ENCODE measurements at places on chromosomes 11 and 22.

DNA sequence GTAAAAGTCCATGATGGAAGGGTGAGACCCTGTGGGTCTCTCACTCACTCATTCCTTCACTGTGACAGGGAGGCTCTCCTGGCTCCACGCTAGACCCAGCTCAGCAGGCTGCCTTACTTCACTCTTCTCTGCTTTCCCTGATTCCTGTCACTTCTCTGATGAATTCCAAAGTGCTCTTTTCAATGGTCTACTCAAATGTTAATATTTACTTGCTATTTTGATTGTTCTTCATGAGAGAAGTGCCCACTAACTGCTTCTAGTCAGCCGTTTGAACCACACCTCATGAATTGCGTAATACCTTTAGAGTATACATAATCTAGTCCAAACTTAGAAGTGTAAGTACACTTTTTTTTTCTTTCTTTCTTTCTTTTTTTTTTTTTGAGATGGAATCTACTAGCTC is 1350.2 kb upstream of the RAG2 start:
- no peak for DNase-seq

- DNase-seq, result peak; percentile 58
These were observed at the start of gene DENND5A for GRCh38 chr11:9265211-9266131. DENND5A (minus strand) TSS chr11:9265350; CDS start chr11:9265069, 281 bp downstream.

DNA sequence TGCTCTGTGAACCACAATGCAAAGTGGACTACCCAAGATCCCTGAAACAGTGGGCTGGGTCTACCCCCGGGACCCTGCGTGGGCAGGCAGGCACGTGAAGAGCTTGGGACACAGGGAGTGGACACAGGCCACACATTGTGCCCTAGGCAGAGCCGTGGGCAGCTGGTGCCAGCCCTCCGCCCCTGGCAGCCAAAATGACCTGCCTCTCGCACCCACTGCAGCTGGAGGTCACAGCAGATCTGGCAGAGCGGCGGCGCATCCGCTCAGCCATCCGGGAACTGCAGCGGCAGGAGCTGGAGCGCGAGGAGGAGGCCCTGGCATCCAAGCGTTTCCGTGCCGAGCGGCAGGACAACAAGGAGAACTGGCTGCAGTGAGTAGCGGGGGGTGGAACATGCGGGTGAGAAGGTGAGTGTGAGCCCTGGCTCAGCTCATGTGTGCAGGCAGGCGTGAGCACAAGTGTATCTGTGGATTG is 6.7 kb downstream of the SMTN start:
- DNase-seq, result no peak

DNA sequence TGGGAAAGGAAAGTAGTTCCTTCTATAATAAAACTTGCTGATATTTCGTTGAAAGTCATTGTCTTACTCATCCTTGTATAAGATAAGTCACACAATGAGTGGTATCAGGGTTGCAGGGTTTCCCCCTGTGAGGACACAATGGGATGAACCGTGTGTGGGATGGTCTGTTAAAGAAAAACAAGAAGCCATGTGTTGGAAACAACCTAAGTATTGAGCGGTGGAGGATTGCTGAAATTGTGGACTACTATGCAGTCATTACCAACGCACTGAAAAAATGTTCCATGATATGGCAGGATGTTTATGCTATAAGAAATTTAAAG is 28.6 kb downstream of the PTPRJ start:
- no peak for DNase-seq

GRCh38 chr11:121723246-121723741 is 270.5 kb upstream of the SORL1-AS1 start:
- DNase-seq, result no peak

DNA sequence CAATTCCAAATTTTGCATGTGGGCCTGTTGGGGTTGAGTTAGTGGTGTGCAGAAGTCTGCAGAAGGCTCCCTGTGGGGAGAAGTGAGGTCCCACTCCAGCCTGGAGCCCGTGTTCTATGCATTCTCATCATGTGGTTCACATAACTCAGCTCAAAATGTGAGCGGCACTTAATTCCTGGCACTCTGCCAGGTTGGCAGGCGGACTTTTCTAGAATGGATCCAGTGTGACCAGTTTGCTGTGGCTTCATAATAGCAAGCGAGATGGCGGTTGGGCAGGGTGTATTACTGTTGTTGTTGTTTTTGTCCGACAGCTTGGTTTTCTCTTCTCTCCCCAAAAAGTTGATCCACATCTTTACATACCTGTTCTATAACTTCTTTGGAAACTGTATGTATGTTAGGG is 146.8 kb upstream of the TTC12 start:
- no peak for DNase-seq

GRCh38 chr22:36123673-36124630 is 36.6 kb downstream of the APOL3 start:
- DNase-seq, result peak; percentile 81

DNA sequence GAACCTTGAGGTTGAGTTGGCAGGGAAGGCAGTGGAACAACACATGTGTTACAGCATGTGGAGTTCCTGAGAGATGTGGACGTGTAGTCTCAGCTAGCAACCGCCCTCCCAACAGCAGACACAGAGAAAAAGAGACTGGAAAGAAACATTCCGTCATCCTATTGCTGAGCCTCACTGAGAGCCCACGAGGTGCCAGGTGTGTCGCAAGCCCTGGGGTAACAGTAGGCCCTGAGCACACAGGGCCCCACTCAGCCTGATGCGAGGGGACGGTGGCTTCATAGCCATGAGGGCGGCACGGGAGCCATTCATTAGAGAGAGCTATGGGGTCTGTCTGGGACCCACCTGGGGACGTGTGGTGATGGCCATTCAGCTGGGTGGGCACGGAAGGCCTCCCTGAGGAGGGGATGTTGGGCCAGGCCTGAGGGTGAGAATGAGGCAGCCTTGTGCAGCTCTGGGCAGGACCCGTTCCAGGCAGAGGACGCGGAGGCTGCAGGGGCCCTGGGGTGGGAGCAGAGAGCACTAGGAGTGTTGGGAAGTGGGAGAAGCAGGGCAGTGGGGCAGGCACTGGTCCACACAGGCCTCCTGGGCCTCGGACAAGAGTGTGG is 26.2 kb downstream of the MPPED1 start:
- no peak for DNase-seq

GRCh38 chr11:57792060-57792541 is 30.5 kb downstream of the CTNND1 start:
- no peak for DNase-seq

DNA sequence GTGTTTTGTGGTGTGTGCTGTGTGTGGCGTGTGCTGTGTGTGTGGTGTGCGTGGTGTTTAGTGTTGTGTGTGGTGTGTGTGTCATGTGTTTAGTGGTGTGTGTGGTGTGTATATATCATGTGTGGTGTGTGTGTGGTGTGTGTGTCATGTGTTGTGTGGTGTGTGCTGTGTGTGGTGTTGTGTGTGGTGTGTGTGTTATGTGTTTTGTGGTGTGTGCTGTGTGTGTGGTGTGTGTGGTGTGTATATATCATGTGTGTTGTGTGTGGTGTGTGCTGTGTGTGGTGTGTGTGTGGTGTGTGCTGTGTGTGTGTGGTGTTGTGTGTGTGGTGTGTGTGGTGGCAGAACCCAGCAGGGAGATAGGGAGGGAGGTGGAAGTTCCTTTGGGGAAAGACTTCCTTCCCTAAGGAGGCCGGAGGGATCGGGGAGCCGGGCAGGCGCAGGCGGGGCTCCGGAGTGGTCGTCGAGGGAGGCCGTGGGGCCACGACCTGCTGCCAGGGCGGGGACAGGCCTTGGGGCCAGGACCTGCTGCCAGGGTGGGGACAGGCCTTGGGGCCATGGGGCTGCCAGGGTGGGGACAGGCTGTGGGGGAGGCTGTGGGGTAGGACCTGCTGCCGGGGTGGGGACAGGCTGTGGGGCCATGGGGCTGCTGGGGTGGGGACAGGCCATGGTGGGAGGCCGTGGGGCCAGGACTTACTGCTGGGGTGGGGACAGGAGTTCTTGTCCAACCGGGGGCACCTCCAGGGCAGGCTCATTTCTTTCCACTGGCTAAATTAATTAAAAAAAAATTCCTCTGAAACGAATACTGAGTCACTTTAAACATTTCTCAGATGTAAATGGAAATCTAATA is 15.2 kb downstream of the PIM3 start:
- no peak for DNase-seq

- no peak for DNase-seq
These were observed 131.2 kb downstream of the TTC28 start for GRCh38 chr22:28548406-28548805.

GRCh38 chr11:70478166-70478890 is 80.0 kb downstream of the CTTN start:
- no peak for DNase-seq

DNA sequence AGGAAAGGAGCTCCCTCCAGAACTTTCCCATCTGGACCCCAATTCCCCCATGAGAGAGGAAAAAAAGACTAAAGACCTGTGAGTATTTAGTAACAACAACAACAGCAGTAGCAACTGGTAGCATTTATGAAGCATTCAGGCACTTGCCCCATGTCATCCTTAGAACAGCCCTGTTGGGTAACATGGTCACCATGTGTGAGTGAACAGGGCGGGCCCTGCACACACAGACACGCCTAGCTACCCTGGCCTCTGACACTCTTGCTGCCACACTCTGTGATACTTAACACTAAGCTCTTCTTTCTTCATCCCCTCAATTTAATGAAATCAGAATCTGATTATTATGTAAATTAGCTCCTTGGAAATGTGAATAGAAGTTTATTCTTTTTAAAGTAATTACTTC is 26.1 kb upstream of the SLC25A18 start:
- no peak for DNase-seq

DNA sequence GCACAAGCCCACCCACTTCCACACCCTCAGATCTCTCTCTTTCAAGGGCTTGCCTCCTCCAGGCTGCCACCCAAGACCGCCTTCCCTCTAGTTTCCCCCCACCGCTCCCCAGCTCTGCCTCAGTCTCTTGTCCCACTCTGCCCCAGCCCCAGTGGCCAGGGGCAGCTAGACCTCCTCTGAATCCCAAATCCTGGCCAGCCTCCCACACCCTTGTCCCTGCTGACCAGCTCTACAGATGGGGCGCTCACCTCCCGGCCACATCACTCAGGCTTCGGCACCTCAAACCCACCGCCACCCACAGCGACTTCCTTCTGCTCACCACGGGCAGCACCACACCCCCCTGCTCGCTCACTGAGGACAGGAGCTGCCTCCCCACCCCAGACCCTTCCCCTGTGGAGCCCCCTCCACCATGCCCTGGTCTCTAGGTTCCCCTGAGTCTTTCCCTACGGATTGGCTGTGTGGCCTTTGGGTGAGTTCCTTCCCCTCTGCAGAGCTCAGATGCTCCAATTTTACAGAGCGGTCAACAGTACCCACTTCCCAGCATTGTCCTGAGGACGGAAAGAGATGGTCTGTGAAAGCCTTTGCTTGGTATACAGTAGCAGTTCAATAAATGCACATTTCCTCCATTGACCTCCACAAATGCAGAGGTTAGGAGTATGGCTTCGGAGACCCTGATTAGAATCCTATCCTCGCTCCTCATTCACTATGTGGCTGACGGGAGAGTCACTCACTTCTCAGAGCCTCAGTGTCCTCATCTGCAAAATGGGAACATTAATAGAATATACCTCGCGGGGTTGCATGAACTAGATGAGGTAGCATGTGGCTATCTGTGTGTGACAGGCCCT is 11.5 kb upstream of the SPI1 start:
- no peak for DNase-seq

DNA sequence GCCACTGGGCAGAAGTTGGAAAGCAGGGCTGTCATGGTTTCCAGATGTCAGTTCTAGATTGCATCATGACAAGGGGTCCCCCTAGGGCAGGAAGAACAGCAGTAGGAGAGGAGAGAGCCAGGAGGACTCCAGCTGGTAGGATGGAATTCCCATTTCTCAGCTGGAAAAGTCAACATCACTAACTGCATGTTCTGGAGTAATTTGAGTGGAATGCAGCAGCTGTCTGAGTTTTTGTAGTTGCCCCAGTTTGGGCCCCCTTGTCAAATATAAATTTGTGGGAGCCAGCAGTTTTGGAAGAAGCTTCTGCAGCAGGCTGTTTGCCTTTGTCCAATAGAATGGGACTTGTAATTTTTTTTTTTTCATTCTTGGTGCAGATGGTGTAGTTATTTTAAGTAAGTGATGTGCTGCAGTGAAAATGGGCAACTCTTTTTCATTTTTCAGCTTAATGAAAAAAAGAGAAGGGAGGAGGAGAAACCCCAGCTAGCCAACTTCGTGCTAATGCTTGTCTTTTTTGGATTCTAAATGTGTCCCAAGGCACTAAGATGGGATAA is 86.9 kb downstream of the LDLRAD3 start:
- peak; percentile 56 for DNase-seq

Measured in skeletal muscle cell (primary cell).